ENCODE measurements at places on chromosomes 5 and 9.

DNA sequence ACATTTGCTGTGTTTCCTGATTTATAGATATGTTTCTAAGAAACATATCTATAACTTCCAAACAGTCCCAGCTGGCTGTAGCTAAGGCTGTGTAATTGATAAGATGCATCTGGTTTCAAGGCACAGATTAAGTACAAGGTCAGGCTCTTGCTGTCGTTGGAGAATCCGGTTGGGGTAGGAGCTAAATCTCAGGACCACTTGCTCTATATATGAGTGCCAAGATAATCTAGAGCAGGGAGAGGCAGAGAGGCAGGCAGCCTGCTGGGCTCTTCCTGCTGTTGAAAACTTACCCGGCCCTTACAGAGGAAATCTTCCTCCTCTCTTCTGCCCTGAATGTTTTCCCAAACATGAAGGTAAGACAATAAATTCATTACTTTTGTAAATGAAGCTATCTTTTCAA is at the start of gene C7:
Gene C7 (plus strand): TSS at position 234 of the 400 bp plus-strand sequence. CDS start 114 bp downstream, at position 348.
- DNase-seq = no peak

DNA sequence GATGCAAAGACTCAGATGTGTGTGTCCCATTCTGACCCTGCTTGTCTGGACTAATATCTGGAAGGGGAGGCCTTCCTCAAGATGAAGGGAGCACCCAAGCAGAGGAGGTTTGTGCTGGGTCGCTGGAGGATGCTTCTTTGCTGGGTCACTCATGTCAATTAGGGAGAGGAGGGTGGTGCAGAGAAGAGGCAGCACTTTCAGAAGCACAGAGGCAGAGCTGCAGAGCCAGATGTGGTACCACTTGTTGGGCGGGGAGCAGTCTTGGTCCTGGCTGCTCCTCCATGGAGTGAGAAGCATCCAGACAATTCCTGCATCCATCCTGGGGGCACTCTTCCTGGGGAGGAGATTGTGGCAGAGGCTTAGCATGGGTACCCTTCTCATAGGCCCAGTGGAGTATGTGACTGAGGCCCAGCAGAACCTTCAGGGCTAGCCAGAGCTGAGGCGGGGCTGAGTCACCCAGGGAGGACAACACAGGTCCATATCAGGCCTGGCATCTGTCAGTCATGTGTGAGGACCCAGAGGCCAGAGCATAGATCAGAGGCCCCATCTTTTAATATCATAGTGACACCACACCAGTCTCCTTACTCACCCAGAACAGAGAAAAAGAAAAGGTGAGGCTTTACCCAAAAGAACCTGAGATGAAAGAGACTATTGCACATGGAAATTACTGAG is 59.8 kb downstream of the TNFSF15 start:
- DNase-seq = no peak

- peak; percentile 43 for DNase-seq
These were observed 41.4 kb upstream of the CLPTM1L start for GRCh38 chr5:1386274-1386717.

DNA sequence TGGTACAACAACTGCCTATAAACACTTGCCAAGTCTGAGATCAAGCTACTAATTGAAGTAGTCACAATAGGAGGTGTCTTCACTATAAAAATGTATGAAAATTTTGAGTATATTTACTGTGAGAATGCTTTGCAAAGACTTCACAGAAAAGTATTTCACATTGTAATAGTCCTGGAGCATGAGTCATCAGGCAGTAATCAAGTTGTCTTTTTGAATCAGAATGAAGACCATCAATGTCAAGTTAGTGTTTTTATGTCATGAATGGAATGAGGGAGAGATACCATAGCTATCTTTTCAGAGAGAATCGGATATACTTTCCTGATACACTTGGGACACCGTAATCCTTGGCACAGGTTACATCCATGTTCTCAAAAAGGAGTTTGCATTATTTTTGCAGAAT is 466.9 kb upstream of the ARRDC3 start:
- no peak for DNase-seq

DNA sequence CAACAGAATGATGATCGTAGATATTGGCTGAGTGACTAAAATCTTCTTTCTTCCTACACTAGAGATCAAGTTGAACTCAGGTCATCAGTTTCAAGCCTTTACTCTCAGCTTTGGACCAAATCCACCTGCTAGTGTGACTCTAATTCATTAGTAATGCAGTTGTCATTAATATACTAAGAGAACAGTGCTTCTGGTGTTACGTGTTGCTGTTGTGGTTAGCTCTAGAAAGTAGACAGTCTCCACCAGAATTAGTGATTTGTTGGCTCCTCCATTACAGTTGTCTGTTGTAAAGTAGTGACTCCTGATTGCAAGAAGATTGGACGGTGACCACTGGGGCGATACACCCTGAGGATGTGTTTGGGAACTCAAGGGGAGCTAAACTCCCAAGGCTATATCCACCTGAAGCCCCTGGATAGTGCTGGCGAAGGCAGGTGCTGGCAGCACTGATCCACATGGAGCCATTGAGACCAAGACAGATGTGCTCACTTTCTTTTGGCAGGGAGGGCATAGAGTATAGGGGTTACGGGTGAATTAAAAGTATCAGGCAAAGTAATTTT is 3.1 kb downstream of the CAMK4 start:
- no peak for DNase-seq

GRCh38 chr5:135605221-135605620 is 26.4 kb upstream of the CXCL14 start:
- no peak for DNase-seq
